ENCODE measurements at places on chromosomes 5 and 9.
A peak's percentile ranks its signal among the peaks of the same experiment; 100 is the strongest.

- DNase-seq, result no peak
Observed at GRCh38 chr5:128193665-128194390, 110.3 kb downstream of the SLC12A2 start.

GRCh38 chr5:62538017-62538942 lies 40.3 kb upstream of the LRRC70 start:
- DNase-seq, result no peak

GRCh38 chr9:95978106-95978505 lies 102.6 kb downstream of the ERCC6L2 start:
- no peak for DNase-seq

- no peak for DNase-seq
Observed at GRCh38 chr9:14270358-14271092, 43.4 kb downstream of the NFIB start.

DNA sequence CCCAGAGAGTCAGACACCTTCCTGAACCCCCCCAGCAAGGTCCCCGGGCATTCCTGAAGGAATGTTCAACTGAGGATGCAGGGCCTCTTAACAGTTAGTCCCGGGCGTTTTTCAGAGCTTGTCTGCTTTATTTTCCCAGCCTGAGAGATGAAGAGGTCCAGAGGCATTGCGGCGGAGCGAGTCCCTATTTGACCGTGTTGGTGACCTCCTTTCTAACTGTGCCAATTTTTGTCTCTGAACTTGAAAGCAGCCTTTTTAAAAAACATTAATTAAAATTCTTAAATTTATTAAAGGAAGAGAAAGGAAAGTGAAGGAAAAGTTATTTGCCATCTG lies 433 bp upstream of the PTAR1 start:
- no peak for DNase-seq

DNA sequence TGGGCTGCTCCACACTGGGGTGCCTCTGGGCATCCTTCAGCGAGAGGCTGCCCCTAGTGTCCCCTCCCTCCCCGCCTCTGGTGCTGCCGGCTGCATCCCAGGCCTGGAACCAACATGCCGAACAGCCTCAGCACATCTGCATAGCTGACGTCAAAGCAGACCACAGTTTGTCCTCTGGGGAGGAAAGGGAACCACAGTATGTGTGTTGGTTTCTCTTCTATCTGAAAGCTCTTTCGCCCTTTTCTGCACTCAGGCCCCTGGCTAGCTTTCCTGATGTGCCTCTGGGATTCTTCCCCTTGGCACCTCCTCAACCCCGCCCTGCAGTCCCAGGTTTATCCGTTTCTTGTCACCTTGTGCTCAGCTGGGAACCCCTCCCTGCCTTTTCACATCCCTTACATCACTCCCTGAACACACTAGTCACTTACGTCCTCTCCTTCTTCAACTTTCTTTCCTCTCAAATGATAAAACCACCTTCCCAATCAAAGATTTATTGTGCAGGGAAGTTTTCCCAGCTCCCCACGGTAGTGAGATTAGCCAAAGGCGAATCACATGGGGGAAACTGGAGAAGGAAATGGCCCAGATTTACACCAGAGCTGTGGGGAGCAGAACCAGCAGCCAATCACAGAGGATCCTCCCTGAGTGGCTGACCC lies 35.5 kb upstream of the B4GALT1 start:
- DNase-seq, result peak; percentile 77

GRCh38 chr5:116756531-116756930 lies 181.9 kb upstream of the SEMA6A start:
- DNase-seq, result no peak

DNA sequence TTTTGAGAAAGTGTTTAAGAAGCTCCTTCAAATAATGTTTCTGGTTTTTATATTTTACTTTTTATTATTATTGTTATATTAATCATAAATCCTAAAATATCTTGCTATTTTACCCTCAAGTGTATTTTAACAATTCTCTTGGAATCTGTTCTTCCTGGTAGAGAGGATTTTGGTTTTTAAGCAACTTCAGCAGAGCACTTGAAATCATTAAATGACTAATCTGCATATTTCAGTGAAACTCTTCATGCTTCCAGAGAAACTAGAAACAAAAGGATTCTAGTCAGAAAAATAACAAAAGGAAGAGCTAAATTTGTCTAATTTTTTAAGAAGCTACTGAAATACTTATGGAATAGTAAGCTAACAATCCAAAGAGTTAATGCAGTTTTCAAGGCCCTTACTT lies 1057.3 kb downstream of the TLE1 start:
- no peak for DNase-seq

- DNase-seq, result no peak
Observed at GRCh38 chr9:137875846-137876245, 1.7 kb upstream of the CACNA1B start.

DNA sequence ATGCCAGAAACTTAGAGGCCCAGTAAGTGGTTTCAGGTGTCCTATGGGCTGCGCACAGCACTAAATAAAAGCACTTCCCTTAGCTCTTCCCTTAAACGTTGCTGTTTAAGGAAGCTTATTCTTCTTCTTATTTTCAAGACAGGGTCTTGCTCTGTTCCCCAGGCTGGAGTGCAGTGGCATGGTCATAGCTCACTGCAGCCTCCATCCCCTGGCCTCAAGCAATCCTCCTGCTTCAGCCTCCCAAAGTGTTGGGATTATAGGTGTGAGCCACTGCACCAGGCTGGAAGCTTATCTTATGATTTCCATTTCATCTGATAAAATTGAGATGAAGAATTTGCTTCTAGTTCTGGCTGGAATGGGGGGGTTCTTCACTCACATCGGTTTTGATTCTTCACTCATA lies 15.6 kb upstream of the TJP2 start:
- DNase-seq, result no peak

DNA sequence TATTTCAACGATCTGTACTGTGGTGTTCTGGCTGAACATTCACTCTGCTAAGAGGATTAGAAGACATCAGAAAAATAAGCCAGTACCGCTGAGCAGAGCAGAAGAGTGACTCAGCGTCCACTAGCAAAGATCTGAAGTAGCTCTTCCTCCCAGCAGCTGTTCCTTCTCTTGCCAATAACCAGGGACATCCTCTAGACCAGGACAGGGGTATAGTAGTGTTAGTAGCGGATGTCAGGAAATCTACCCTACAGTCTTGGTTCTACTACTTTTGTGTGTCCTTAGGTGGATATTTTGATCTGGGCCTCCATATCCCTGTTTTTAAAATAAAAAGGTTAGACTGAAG lies 103.6 kb downstream of the TSSK1B start:
- no peak for DNase-seq

- no peak for DNase-seq
Observed at GRCh38 chr9:116589392-116590354, 97.4 kb upstream of the TRIM32 start.

DNA sequence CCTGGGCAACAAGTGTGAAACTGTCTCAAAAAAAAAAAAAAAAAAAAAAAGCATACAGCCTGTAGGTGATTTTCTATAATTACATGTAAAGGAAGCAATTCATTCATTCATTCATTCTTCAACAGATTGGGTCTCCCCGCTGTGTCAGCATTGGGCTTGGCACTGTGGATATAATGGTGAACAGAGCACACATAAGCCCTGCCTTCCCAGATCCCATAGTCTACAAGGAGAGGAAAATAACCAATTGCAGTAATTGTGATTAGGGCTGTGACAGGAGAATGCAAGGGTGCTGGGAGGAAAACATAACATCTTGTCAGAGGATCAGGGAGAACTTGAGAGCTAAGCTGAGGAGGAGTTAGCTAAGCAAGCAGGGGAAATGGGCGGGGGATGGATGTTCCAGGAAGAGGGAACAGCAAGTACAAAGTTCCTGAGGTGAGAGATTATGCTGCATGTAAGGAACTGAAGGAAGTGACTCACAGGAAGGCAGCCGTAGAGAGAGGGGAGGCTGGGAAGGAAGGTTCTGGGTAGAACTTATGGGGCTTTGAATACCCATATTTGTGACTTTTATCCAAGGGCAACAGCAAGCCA lies 24.0 kb upstream of the KLF9 start:
- peak; percentile 65 for DNase-seq

DNA sequence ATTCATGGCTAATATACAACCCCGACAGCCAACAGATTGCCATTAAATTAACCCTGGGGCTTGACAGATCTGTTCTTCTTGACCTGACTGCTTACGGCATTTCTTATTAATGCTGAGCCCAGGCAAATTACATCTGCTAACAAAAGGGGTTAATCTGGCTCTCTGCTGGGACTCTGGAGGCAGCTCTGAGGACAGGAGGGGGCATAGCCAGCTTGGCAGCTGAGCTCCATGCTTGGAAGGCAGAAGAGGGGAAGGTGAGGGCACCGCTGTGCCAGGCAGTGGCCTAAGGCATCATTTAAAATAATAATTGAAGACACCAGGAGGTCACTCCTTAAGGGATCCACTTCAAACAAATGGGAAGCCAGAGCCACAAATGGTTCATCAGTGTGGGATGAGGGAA lies 126.0 kb upstream of the GPR151 start:
- no peak for DNase-seq

GRCh38 chr5:53302529-53302928 lies 177.9 kb upstream of the FST start:
- DNase-seq, result no peak

GRCh38 chr9:130043654-130044623 lies 950 bp upstream of the FNBP1 start:
- DNase-seq, result peak; percentile 67

DNA sequence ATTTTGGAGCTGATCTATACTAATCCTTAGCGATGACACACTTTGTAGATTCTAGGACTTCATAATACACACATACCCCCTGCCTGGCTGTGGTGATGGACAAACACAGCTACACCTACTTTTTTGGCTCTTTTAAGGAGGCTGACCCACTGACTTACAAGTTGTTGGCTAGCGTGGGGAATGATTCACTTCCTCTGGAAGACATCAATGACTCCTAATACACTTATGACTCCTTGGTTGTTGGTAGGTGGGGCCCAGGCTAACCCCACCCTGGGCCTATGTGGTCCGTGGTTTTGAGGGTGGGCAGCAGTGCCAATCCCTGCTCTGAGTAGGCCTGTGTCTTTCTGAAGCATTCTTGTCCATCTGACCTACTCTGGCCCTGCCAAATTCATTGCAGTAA lies 144.4 kb downstream of the SLC12A2 start:
- no peak for DNase-seq

- DNase-seq, result no peak
Observed at GRCh38 chr5:55933377-55934114, 61.2 kb downstream of the IL6ST start.

DNA sequence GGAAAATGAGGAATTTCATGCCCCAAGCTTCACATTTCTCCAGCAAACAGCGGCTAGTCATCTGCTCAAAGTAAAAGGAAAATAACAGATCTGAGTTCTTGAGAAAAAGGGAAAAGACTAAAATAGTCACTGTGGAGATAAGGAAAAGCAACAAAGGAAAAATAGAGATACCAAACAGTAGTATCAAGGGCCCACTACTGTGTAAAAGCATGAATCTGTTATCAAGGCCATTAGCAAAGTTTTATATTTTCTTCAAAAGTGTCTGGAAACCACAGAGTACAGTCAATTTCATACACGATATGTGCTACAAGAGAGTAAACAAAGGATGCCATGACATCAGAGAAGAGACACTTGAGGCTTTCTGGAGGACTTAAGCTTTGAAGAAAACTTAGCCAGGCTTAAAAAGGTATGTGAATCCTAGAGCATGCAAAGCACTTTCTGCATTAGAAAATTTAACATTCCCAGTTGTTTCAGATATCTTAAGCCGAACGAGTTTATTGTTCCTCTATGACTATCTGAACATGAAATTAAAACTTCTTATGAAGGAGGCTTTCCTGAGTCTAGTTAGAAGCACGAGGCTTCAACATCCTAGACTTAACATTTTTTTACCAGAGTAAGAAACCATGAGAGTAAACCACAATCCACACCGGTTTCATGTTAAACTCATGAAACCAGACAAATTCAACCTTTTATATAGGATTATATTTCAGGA lies 1.2 kb downstream of the TTC33 start:
- DNase-seq, result no peak

DNA sequence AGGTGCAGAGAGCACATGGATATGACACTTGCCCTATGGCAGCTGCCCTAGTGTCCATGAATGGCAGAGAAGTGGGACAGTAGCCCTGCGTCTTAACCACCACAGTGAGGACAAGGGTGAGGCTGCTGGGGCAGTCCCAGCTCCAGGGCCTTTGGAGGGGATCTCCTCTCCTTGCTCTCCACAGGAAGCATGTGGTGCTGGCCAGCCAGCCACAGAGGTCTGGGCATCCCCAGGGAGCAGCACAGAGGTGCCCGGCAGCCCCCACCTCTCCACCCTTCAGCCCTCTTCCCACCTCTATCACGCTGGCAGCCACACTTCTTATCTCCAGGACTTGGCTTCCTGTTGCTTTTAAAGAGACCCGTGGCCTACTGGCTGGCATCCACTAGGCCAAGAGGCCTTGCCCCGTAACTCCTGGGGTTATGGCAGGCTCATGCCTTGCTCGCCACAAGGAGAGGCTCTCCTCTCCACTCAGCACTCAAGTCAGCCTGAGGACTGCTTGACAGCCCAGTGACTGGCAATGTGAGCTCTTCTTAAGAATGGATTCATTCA lies 21.9 kb downstream of the CSF2 start:
- DNase-seq, result no peak

DNA sequence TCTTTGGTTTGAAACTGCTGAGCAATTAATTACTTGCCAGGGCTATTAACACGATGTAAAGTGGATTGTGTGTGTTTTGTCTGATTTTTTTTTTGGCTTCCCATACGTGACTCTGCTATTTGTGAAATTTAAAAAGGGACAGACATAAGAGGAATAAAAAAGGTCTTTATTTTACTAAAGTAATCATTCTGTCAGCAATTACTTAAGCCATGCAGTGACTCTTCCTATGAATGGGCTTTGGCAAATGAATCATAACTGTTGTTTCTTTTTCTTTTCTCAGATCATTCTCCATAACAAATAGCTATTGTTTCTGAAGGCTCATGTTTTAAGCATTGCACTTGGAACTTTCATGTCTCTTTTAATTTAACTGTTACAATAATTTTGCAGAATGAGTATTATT lies 461.3 kb upstream of the RORB start:
- no peak for DNase-seq

- DNase-seq, result no peak
Observed at GRCh38 chr9:76787677-76788076, 23.4 kb downstream of the PCA3 start.

- no peak for DNase-seq
Observed at GRCh38 chr9:90064971-90065370, 460.2 kb downstream of the GADD45G start.

DNA sequence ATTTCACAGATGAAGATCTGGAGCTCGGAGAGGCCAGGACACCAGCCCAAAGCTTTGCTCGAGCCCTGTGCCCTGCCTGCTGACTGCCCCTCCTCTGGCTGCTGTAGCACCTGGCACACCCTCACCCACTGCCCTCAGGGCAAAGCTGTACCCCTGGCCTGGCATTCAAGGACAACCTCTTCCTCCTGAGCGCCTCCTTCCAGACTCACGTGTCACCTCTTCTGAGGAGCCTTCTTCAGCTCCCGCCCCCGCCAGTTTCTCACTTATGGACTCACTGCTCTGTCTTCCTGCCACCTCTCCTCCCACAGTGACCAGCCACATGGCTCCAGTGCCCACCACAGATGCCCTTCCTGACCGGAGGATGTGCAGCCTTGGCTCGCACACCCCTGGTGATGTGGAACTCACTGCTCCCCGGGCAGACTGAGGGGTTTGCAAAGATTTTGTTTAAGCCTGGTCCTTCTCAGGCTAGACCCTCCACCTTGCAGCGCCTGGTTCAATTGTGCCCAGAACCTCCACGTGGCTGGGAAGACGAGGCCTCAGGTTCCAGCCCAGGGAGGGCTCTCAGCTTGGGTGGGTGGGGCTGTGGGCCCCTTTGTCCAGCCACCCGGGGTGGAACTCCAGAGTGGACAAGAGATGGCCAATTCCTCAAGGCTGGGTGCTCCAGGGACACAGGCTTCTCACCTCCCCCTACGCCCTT lies 46.6 kb upstream of the PHYKPL start:
- peak; percentile 30 for DNase-seq
